ENCODE measurements at places on chromosomes 6 and 20. TPM values are rescaled to one million over a fixed set of nuclear protein-coding genes. Genes with fewer than 3 reads are reported as not detected.

SAMD5 gene
- not detected for total RNA-seq

SUMO4 gene
- total RNA-seq = 9.3 TPM

GRCh38 chr20:1509237-1509636 lies 18.0 kb upstream of the SIRPB2 start:
- DNase-seq = no peak
- H3K36me3 ChIP-seq = no peaks in the 10 kb centered on the region
- H3K27me3 ChIP-seq = peaks cover 31% of the 10 kb centered on the region
- no peak overlapping the region for H3K27ac ChIP-seq
- no peaks in the 10 kb centered on the region for H3K4me1 ChIP-seq

- H3K4me1 ChIP-seq = peaks cover 4% of the 10 kb centered on the region
- no peaks in the 10 kb centered on the region for H3K36me3 ChIP-seq
- peaks cover 9% of the 10 kb centered on the region for H3K27me3 ChIP-seq
- no peak overlapping the region for H3K4me3 ChIP-seq
- no peak overlapping the region for H3K27ac ChIP-seq
Observed at GRCh38 chr6:107968081-107968480, 10.1 kb upstream of the SEC63 start.

DNA sequence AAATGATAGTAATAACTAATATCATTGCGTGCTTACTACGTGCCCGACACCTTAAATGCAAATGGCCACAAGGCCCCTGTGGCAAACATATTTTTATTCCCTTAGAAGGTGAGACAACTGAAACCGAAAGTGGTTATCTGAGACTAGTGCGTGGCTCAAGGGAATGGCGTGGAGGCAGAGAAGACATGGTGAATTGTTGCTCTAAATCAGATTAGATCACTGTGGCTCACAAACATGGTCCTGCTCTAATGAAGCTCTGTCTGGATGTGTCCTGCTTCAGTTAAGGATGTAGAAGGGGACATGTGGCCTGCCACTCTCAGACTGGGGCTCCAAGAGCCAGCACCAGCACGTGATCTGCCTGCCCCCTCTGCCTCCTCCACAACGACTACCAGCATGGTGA lies 124.2 kb upstream of the GMDS start:
- peaks cover 6% of the 10 kb centered on the region for H3K4me1 ChIP-seq
- H3K36me3 ChIP-seq = no peaks in the 10 kb centered on the region
- no peaks in the 10 kb centered on the region for H3K27me3 ChIP-seq
- DNase-seq = no peak
- no peak overlapping the region for H3K27ac ChIP-seq

GRCh38 chr20:32969356-32970114 lies 34.7 kb downstream of the SUN5 start:
- peaks cover 2% of the 10 kb centered on the region for H3K36me3 ChIP-seq
- H3K27ac ChIP-seq = peak overlapping the region; percentile 93
- H3K4me1 ChIP-seq = peaks cover 67% of the 10 kb centered on the region
- DNase-seq = no peak
- H3K27me3 ChIP-seq = no peaks in the 10 kb centered on the region

DNA sequence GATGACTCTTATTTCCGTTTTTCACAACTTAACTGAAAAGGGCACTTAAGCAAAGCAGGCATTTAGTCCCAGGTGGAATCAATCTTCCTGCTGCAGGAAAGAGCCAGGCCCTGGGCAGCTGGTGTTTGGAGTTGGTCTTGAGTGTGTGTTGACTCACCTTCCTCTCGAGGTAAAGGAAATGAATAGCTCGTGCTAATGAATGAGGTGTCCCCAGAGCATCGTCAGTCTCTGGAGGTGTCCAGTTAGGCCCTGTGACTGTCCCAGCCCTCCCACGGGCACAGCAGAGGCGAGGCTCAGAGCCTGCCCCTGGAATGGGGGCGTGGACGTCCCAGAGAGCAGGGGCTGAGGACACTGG lies 277.7 kb downstream of the NRN1 start:
- H3K4me1 ChIP-seq = peaks cover 10% of the 10 kb centered on the region
- H3K27me3 ChIP-seq = no peaks in the 10 kb centered on the region
- H3K4me3 ChIP-seq = no peak overlapping the region
- no peak for DNase-seq
